Activated CD4-positive, alpha-beta memory T cell treated with anti-CD3 and anti-CD28 coated beads for 36 hours (primary cell): ENCODE measurements at places on chromosomes 3 and 15.

- DNase-seq, result no peak
These were observed 106.4 kb downstream of the MFSD1 start for GRCh38 chr3:158908187-158908734.

GRCh38 chr3:124298951-124299350, 307.0 kb upstream of the ROPN1 start:
- no peak for DNase-seq

DNA sequence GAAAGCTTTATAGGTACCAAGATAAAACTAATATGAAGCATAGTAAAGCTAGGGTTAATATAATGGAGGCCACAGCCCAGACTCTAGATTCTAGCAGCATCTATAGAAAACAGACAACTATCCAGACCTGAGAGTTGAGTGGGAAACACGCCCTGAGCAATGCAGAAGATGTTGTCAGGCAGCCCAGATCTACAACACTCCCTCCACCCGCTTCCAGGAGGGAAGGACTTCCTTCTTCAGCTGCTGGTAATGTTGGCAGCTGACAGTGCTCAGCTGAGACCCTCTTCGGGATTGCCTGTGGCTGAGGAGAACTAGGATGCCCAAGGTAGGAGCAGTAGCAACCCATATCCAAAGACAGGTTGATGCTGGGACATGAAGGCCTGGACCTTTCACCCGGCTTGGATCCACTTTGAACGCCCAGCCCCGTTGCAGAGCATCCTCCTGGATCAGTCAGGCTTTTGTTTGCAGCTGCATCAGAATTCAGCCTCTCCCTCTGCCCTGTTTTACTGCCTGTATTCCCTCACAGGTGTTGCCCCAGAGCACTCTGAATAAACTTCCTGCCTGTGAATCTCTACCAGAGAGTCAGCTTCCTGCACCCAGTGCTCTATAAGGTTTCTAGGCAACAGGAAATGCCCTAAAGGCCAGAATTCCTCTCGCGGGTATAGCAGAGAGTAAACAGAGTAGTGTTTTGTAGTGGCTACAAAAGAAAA, 174.7 kb upstream of the IL12A start:
- no peak for DNase-seq

- peak; percentile 17 for DNase-seq
These were observed 9.1 kb downstream of the ABHD5 start for GRCh38 chr3:43699864-43700263.

DNA sequence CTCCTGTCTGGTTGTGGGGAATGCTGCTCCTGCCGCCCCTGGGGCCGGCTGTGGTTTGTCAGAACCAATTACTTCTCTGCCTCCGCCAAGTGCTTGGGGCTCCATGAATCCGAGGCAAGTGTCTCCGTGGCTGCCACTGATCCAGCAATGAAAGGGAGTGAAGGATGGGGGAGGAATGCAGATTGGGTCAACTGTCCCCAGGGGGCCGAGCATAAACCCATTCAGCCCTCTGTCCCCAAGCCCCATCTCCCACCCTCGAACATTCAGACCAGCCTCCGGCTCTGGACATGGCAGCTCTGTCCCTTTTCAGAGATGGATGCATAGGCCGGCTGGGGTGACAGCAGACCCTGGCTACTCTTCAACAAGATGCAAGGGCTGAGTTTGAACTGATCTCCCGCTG, 35.5 kb downstream of the CACNA2D2 start:
- no peak for DNase-seq

DNA sequence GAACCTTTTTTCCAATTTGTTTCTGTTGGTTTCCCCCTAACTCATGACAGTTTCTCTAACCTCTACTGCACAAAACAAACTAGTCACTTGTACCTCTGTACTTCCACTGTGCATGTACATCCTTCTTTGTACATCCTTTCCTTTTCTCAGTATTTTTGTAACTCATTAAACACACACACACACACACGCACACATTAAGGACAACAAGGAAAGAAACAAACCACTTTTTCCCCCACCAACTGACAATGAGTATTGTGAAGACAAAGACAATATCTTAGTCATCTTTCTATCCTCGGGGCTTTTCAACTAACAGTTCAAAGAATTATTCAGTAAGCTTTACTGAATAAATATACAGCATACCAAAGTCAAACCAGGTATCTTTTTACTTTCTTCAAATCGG, 170.5 kb downstream of the VPS13C start:
- no peak for DNase-seq

DNA sequence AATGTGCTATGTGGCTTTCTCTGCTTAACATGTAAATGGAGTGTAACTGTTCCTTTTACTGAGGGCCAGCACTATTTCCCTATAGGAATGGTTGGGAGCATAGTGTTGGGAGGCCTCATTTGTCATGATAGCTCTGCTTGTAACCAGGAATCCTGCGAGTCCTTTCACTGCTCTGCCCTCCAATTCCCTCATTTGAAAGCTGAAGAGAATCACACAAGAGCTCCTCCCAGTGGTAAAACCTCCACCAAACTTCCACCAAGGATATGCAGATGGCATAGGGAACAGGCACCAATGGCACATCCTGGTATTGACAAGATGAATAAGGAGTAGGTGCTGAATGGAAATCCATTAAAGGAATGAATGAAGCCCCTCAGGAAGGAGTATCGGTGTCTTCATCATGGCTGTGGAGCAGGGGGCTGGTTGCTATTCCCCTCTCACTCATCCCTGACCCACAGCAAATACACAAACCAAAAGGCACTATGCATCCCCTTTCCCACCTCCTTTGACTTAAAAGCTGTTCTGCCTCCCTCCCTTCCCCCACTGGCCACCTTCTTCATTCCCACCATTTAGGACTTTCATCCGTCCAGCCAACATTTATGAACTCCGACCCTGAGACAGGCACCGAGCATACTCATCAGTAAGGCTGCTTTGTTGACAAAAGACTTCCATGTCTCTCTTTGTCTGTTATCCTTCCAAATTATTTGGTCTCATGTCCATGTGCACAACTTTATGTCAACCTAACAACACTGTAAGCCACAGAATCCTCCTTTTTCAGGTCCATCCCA, 560.8 kb downstream of the FOXP1 start:
- DNase-seq, result no peak

GRCh38 chr3:492586-493316, 296.2 kb downstream of the CHL1 start:
- no peak for DNase-seq

- no peak for DNase-seq
These were observed 50.9 kb upstream of the CHRNB4 start for GRCh38 chr15:78691851-78692421.

- DNase-seq, result no peak
These were observed 165.8 kb downstream of the ZIC4 start for GRCh38 chr3:147240581-147240980.
